ENCODE measurements at places on chromosomes 1 and 21. TPM values are rescaled to one million over a fixed set of nuclear protein-coding genes. Genes with fewer than 3 reads are reported as not detected.

CYP4B1 gene
- polyA plus RNA-seq: not detected

SPRR2E gene
- polyA plus RNA-seq: not detected

STRIP1 gene
- 28.6 TPM for polyA plus RNA-seq

SMCP gene
- polyA plus RNA-seq: not detected

NRIP1 gene
- 9.6 TPM for polyA plus RNA-seq

SLC5A9 gene
- not detected for polyA plus RNA-seq

DHDDS gene
- 42.8 TPM for polyA plus RNA-seq

FALEC gene
- not detected for polyA plus RNA-seq

IL6R gene
- 4.7 TPM for polyA plus RNA-seq

CNIH4 gene
- 29.7 TPM for polyA plus RNA-seq

KCNK1 gene
- polyA plus RNA-seq: 1.7 TPM

DDAH1 gene
- 89.0 TPM for polyA plus RNA-seq

TBX15 gene
- not detected for polyA plus RNA-seq

CACNA1E gene
- polyA plus RNA-seq: not detected

AXDND1 gene
- not detected for polyA plus RNA-seq

NEXN gene
- polyA plus RNA-seq: 16.1 TPM

FCGR3A gene
- not detected for polyA plus RNA-seq

PLEKHN1 gene
- 2.3 TPM for polyA plus RNA-seq

CHML gene
- 5.3 TPM for polyA plus RNA-seq

GPR157 gene
- polyA plus RNA-seq: 1.7 TPM

MIS18A gene
- 8.2 TPM for polyA plus RNA-seq

AJAP1 gene
- polyA plus RNA-seq: 0.03 TPM

NMNAT1 gene
- 9.1 TPM for polyA plus RNA-seq

PDE4DIP gene
- 27.1 TPM for polyA plus RNA-seq

MFN2 gene
- 51.6 TPM for polyA plus RNA-seq

E2F2 gene
- 0.51 TPM for polyA plus RNA-seq
